ENCODE measurements at places on chromosomes 12 and 14.

GRCh38 chr12:57772429-57773322, at the start of gene EEF1AKMT3:
Gene EEF1AKMT3, plus strand, starts transcription at chr12:57772614. Its CDS starts 111 bp downstream, at chr12:57772725.
- no peak for DNase-seq

DNA sequence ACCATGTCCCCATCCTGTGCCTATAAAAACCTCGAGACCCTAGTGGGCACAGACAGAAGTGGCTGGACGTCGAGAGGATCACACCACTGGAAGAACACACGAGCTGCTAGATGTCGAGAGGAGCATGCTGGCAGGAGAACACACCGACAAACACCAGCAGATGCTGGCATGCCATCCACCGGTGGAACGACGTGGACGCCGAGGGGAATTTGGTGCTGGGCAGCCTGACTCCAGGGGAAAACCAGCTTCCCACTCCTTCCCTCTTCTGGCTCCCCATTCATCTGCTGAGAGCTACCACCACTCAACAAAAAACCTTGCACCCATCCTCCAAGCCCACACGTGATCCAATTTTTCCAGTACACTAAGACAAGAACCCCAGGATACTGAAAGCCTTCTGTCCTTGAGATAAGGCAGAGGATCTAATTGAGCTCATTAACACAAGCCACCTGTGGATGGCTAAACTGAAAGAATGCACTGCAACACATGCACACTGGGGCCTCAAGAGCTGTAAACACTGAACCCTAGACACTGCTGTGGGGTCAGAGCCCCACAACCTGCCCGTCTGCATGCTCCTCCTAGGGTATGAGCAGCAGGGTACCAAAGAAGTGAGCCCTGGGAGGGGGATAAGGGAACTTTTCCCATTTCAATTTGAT, 9.5 kb downstream of the RNASE6 start:
- no peak for DNase-seq

- DNase-seq: no peak
Observed at GRCh38 chr14:61569812-61570548, 125.3 kb upstream of the HIF1A start.

GRCh38 chr12:67515679-67516340, 132.7 kb upstream of the DYRK2 start:
- DNase-seq: peak; percentile 43

- DNase-seq: no peak
Observed at GRCh38 chr12:132948146-132949066, 7.7 kb downstream of the ZNF605 start.

- no peak for DNase-seq
Observed at GRCh38 chr14:23405516-23406025, 2.5 kb downstream of the MYH6 start.

DNA sequence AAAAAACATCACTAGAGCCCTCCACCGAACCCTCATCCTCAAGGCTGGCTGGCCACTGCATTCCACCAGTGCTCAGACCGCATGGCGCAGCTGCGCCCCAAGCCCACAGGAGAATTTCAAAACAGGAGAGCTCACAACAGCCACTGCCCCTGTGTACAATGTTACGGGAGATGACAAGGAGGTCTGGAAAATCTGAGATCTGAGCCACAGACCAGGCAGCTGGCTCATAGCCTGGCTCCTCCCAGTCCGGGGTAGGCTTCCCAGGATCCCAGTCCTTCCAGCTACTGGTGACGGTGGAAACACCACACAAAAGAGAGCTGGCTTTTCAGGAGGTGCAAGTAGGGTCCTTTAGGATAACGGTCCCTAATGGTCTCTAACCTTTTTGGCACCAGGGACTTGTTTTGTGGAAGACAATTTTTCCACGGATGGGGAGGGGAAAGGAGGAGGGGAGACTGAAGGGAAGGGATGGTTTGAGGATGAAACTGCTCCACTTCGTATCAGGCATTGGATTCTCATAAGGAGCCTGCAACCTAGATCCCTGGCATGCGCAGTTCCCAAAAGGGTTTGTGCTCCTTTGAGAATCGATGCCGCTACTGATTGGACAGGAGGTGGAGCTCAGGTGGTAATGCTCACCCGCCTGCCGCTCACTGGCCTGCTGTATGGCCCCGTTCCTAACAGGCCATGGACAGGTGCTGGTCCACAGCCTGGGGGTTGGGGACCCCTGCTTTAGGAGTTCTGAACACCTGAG, 23.0 kb upstream of the NRDE2 start:
- no peak for DNase-seq

GRCh38 chr12:113170457-113170856, 14.8 kb downstream of the DDX54 start:
- no peak for DNase-seq

GRCh38 chr12:13609894-13610679, 371.3 kb downstream of the GRIN2B start:
- DNase-seq: no peak

GRCh38 chr14:77180726-77181602, 634 bp upstream of the TMEM63C start:
- DNase-seq: no peak

DNA sequence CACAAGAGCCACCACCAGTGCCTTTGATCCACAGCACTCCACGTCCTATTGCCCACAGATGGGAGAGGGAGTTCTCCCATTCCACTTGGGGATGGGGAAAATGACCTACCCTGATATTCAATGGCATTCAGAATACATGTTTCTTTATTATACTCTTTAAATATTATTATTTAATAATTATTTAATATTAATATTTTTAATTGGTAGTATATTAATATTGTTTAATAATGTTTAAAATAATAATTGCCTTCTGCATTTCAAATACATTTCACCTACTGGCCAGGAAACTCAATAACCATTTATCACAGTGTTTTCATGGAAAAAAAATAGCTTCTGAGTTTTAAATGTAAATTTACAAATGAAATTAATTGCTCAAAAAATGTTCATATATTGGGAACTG, 127.4 kb upstream of the G2E3 start:
- no peak for DNase-seq

GRCh38 chr14:93115069-93115820, 480 bp downstream of the ITPK1 start:
- DNase-seq: peak; percentile 76

GRCh38 chr12:75438059-75438754, 42.3 kb upstream of the GLIPR1 start:
- DNase-seq: no peak

- no peak for DNase-seq
Observed at GRCh38 chr12:117047810-117048584, 51.2 kb downstream of the TESC start.

GRCh38 chr12:19957308-19958125, 410.8 kb upstream of the PDE3A start:
- no peak for DNase-seq

- no peak for DNase-seq
Observed at GRCh38 chr12:22042976-22043669, 2.9 kb upstream of the CMAS start.

GRCh38 chr14:101480747-101481530, 80.4 kb upstream of the DIO3 start:
- no peak for DNase-seq

- DNase-seq: no peak
Observed at GRCh38 chr12:6754411-6754810, 1.5 kb upstream of the MLF2 start.

DNA sequence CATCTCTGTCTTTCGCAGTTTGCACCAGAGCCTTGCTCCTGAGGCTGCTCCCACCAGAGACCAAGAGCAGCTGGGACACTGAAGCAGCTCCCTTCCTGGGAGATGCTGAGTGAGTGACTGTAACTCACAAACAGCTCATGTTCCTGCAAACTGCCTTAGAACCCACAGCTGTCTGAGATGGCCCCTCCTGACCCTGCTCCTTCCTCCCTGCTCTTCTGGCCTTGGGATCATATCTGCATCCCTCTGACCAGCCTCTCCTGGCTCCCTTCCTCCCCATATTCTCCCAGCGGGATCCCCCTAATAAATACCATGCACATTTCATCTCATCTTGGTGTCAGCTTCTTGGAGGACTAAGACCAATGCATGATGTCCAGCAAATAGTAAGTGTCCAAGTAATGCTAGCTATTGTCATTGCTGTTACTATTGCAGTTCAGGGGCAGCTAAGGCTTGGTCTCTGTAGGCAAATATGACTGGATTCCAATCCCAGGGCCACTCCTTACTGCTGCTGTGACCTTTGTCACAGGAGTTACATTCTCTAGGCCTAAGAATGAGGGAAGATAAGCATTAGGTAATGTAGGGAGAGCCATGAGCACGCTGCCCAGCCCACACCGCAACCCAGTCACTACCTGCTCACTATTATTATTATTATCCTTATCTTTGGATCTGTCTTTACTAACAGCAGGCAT, 47.9 kb downstream of the SYNE3 start:
- no peak for DNase-seq

- no peak for DNase-seq
Observed at GRCh38 chr14:97916100-97916499, 1118.9 kb downstream of the VRK1 start.

DNA sequence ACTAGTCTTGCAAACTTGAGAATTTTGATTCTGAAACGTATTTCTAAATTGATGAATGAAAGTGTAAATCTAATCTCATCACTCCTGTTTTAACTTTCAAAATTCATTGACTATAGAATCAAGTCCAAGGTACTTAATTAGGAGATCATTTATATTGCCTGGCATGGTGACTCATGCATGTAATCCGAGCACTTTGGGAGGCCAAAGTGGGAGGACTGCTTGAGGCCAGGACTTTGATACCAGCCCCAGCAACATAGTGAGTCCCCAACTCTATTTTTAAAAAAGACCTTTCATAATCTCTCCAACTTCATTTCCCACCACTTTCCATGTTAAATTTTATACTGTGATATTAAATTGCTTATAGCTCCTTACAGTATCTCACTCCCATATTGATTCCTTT, 3.0 kb upstream of the MIPOL1 start:
- no peak for DNase-seq

GRCh38 chr14:103179094-103179493, 55.8 kb downstream of the TNFAIP2 start:
- DNase-seq: no peak

DNA sequence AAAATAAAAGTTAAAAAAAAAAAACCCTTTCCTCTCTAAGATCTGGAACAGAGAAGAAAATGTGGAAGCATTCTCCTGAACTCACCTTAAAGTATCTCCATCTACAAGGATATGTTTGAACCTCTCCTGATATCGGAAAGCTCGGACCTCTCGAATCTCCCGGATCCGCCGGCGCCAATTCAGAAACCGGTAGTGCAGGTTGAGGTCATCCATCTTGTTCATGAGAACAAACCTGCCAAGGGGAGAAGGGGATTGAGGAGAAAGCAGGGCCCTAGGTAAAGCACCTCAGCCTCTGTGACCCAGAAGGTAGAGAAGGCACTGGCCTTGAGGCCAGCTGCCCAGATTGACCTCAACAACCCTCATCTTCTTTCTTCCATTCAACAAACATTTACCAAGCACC, 2.2 kb downstream of the SPRYD3 start:
- no peak for DNase-seq

DNA sequence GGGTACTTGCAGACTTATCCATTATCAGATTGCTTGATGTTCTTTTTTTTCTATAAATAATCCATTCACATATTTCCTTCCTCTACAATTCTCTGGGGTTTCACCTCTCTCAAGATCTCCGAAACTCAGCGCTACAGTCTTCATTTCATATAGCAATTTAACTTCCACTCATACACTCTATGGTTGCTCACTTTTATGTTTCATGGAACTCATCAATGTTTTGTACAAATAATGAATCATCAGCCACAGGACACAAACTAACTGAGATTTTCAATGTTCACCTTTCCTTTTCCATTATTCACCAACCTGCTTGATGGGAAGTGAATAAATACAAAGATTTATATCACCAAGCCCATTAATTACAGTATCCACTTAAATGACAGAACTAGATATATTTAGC, 534.7 kb downstream of the LRFN5 start:
- no peak for DNase-seq

DNA sequence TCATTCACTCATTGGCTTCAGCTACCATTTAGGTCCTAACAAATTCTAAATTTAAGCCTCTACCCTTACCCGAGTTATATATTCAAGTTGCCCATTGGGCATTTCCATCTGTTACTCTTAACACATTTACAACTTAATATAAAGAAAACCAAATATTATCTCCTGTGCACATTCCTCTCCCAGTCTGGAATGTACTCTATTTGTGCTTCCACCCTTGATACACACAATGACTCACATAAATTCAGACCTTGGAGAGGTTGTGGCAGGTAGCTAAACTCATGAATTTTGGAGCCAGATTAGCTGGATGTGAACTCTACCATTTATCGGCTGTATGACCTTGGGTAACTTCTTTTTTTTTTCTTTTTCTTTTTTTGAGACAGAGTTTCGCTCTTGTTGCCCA, 51.1 kb downstream of the BRMS1L start:
- DNase-seq: no peak

DNA sequence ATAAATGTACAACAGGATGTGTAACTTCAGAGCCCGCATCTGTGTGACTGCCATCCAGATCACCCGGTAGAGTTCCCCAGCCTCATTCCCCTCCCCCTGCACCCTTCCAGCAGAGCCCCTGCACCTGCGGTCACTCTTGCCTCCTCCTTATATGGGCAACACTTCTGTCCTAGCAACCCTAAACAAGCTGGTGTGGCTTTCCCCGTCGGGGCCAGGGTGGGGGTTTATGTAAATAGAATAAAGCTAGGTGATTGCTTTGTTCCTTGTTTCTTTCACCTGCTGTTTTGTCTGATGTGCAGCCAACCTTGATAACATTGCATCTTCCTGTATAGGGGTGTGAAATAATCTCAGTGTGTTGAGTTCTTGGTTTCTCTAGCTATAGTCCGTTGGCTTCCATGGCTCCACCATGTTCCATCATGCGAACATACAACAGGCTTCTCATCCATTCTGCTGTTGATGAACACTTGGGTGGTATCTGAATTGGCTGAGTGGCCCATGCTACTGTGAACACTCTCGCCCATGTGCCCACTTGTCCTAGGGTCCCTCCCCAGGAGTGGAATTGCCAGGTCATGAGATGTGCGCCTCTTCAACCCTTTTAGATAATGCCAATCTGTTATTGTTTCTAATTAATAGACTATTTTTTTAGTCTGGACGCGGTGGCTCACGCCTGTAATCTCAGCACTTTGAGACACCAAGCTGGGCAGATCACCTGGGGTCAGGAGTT, 102.2 kb downstream of the KIF26A start:
- no peak for DNase-seq

GRCh38 chr12:77834618-77835017, 3.9 kb downstream of the NAV3 start:
- DNase-seq: no peak

DNA sequence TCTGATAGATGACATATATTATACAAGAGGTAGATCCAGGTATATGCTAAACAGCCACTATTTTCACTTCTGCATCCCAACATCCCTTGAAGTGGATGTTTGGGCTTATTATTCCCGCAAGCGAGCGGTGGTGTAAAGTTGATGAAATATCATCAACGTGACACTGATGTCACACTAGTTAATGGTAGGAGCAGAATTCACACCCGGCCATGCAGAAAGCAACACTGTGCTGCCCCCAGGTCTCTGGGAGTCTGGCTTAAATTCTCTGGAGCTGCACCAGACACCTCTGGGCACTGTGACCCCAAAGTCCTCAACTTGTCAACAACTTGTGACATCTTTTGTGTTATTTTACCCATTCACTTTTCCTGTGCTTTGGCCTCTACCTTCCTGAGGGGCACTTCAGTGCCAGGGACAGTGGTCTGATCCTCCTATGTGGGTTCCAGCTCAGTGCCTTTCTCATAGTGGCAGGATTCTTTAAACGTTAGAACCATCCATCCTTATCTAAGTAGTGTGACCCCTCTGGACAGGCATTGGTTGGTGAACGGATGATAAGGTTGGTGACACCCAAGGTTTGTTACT, 952 bp downstream of the DRAM1 start:
- no peak for DNase-seq

- DNase-seq: no peak
Observed at GRCh38 chr12:105854071-105854470, 284.7 kb downstream of the NUAK1 start.

Data from effector memory CD8-positive, alpha-beta T cell (primary cell).